ENCODE measurements at places on chromosomes 2 and 18.

GRCh38 chr2:127134235-127134634 lies 27.3 kb upstream of the BIN1 start:
- DNase-seq = no peak

DNA sequence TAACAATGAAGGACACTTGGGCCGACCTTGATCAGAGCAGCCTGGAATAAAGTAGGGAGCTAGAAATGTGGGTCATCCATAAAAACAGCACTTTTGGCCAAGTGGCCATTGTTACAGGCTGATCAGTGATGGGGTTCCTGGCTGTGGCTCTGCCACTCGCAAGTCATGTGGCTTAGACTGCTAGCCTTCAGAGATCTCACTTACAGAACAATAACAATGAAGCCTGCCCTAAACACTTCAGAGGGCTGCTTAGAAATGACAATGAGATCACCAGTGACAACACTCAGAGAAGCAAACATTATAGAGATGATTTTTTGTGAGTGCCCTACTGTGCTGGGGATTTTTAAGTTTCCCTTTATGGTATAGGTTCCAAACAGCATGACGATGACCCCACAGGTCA lies 107.9 kb upstream of the LMAN1 start:
- DNase-seq = no peak

GRCh38 chr18:77223653-77224052 lies 26.0 kb upstream of the GALR1 start:
- no peak for DNase-seq

DNA sequence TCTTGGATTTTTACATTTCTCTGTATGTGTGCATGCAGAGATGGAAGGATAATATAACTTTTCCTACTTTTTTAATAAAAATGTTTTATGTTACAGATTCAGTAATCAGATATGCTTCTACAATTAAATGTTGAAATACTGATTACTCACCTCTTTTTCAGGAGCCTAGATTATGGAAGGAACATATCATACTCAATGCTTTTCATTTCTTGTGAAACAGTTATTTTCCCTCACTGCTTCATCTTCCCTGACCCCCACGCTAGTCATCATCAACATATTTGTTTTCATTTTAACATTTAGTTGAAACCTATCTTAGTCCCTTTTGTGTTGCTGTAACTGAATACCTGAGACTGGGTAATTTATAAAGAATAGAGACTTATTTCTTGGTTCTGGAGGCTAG lies 190.7 kb downstream of the WDR7 start:
- DNase-seq = no peak

DNA sequence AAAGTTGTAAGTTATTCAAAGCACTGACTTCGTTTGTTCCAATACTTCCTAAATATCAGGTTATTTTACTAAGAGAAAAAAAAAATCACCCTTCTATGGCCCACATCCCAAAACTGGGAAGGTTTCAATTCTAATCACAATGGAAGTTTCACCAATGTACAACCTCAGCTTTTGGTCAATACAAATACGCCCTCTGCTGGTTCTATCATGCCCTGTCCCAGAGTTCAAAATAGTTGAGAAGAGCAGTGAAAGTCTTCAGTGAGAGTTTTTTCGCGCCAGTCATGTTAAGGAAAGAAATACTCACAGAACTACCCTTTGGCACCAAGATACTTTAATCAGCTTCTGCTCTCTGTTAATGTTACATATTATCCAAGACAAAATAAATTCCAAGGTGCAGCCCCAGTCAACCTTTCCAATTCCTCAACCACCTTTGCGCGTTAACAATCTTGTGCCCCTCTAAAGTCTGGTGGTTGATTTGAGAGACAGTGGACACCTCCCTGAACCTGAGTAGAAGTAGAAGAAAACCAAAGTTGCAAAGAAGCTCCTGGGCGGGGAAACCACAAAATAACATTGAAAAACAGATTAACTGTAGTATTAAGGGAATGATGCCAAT lies 59.9 kb downstream of the SUMO1 start:
- DNase-seq = peak; percentile 35

DNA sequence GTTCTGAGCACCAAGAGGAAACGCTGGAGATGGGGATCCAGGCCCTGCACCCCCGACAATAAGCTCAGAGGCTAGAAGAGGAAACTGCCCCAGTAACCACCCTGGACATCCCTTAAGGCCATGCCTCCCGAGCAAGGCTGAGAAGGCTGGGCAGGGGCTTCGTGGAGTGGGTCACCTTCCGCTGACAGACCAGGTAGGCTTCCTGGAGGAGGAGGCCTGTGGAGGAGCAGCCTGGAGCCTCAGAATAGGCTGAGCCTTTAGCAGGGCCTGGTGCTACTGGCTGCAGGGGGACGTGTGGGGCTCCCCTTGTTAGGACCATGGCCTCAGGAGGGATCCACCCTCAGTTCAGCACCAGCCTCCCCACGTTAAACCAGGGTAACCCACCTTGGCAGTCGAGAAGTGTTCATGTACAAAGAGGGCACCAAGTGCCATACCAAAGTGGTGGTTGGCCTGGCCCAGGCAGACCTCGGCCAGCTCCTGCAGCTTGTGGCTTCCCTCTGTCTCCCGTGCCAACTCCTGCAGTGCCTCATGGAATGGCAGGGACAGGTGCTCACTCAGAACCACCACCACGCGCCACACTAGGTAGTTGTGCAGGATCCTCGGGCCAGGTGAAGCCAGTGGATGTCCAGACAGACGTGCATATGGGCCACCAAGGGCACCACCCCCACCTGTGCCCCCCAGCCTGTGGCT lies 28.5 kb upstream of the ALPP start:
- DNase-seq = no peak

GRCh38 chr18:77544792-77545191 lies 295.1 kb downstream of the GALR1 start:
- DNase-seq = no peak

DNA sequence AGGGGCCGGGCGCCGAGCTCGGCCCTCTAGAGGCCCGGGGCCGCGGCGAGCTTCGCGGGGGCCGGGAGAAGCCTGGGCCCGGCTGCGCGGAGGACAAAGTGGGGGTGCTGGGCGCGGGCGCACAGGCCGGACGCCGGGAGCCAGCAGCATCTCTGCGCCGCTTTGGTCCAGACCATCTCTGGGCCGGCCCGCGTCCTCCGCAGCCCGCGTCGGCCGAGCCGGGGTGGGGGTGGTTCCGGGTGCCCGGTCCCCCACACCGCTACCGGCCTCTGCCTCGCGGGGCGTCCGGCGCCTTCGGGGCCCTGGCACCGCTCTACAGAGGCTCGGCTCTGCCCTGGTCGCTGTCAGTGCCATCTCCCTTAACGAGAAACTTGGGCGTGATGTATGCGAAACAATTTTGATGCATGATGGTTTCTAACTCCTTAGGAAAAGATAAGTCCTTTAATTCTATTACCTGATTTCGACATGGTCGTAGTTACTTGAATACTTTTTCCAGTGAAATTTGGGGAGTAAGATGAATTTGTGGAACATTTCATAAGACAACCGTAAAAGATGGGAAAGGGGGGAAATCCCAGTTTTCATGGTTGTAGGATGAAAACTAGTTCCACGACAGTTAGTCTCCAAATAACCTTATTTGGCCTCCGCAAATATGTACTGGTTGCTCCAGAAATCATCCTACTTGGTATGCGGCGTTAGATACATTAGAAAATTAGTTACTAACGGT lies 562 bp downstream of the TWSG1 start:
- DNase-seq = peak; percentile 22

DNA sequence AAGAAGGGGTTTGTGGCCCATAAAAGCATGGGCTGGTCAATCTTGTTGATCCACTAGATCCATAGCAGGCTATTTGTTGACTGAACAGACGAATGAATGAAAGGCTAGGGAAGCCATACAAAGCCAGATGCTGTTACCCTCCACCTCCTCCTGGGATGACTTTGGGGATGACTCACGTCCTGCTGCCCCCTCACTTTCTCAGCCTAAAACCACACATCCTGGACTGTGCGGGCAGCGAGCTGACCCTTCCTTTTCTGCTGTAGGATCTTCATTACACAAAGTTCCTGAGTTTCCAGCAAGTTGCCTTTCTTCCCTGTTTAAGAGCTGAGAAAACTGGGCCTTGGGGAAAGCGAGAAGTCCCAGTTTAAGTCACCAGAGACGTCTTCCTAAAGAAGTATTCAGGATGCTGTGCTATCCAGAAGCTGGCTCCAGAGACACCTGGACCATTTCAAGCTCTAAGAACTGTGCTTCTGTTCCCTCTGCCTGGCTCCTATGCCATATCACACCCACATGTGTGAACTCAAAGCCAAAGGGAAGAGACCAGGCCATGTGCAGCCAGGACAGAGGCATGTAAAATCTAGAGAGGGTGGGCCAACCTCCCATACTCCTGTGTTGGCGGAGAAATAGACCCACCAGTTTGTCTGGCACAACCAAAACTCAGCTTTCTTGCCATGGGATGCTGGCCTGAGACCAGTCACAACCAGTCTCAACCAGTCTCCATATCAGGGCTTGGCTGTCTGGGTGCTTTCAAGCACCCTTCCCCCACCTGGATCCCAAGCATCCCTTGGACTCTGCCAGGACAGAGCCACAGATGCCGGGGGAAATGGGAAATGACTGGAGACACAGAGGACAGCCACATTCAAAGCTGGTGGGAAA lies 4.7 kb upstream of the SLC20A1 start:
- no peak for DNase-seq

DNA sequence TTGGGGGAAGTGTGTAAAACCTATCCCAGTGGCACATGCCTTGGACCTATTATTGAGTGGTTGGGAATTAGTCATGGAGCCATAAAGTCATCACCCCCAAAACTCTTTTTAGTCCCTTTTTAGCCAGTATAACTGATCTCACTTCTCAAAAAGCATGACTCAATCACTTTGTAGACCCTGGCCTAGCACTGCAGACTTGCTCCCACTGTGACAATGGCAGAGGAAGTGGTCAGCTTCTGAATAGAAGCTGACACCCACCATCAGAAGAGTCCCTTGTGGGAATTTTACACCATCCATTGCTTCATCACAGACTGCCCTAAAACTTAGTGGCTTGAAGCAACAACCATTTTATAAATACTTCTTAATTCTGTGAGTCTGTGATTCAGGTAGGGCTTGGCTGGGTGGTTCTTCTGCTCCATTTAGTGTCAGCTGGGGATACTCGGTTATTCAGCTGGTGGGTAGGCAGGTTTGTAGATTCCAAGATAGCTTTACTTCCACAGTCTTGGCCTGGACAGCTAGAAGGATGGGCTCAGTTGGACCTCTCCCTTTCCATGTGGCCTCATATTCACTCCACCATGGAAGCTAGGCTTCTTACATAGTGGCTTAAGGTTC lies 10.8 kb upstream of the ITGA6 start:
- DNase-seq = no peak

- no peak for DNase-seq
These were observed 73.2 kb downstream of the TGFA start for GRCh38 chr2:70480468-70480867.

- DNase-seq = no peak
These were observed 221.9 kb downstream of the DYM start for GRCh38 chr18:49238433-49239042.

DNA sequence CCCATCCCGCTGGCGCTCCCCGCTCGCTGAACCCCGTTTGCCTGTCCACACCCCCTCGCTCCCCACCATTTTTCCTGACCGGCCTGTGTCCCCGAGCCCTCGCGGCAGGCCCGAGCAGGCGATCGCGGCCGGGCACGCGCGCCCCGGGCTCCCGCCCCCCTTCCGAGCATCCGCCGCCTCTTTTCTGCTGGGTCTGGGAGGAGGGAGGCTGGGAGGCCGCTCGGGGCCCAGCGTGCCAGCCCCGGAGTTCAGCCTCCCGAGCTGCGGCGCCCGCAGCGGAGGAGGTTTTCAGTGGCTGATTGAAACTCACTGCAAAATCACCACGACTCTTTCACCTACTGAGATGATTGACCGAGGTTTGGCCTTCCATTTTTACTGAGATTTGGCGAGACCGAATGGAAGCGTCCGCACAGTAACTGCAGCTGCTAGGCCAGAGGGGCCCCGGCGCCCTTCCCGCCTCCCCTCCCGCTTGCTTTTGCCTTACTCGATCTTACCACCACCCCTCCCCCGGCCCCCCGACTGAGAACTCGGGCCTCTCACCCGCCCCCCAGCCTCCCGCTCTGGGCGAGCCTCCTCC lies 4.8 kb downstream of the SOX11 start:
- DNase-seq = no peak

DNA sequence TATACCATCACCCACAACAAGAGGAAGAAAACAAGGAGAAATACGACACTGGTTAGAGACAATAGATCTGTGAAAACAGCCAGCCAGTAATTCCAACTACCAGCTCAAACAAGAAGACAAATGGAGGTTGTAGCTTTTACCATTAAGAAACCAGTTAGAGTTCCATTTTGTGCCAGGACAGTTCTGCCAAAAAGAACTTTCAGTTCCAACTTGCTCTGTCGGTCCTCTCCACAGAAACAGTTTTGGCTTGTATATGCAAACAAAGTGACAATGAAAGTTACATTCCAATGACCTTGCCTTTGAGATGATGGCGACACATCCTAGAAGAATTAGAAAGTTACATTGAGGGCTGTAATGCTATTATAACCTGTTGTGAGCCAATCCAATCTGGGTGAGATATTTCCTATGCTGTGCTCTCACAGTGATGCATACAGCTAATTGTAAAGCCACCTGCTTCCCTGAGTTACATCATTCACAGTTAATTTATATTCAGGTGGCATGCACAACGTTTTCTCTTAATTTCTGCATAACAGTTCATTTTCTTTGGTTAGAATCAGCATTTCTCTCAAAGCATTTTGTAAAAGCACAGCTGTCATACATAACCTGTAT lies 1378.4 kb upstream of the PIK3C3 start:
- DNase-seq = no peak

- DNase-seq = peak; percentile 3
These were observed 185.9 kb upstream of the CCDC150 start for GRCh38 chr2:196453613-196454047.

DNA sequence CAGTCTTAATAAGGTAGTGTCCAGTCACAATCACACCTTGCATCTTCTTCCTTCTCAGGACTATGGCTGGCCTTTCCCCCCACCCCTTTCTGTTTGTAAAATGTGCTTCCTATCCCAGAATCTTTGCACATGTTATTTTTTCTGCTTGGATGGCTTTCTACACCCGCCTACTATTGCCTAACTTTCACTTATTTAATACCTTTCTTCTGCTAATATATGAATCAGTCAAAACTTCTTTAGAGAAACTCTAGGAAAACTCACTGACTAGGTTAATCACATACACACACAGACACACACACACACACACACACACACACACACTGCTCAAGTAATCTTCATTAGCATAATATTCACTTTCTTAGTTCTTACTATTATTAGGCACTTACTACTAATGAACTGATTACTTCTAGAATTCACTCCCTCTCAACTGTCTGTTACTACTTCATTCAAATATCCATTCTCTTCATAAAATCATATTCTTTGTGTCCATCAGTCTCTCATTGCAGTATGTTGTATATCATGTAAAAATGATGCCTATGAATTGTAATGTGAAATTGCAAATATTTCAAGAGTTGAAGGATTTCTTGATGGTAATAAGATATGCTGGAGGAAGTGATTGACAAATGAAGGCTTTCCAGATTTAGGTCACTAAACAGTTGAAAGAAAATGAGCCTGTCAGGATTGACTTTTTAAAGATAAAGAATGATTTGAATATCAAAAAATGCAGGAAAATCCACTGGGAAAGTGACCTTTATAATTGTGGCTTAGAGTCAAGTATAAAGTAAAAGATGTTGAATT lies 51.2 kb downstream of the CLIP4 start:
- DNase-seq = no peak
